B cell (primary cell): ENCODE measurements at places on chromosomes 16 and 17. TPM values are rescaled to one million over a fixed set of nuclear protein-coding genes. Genes with fewer than 3 reads are reported as not detected.

Gene ZNF594
- polyA plus RNA-seq: 4.9 and 5.9 TPM in 2 replicates

DNA sequence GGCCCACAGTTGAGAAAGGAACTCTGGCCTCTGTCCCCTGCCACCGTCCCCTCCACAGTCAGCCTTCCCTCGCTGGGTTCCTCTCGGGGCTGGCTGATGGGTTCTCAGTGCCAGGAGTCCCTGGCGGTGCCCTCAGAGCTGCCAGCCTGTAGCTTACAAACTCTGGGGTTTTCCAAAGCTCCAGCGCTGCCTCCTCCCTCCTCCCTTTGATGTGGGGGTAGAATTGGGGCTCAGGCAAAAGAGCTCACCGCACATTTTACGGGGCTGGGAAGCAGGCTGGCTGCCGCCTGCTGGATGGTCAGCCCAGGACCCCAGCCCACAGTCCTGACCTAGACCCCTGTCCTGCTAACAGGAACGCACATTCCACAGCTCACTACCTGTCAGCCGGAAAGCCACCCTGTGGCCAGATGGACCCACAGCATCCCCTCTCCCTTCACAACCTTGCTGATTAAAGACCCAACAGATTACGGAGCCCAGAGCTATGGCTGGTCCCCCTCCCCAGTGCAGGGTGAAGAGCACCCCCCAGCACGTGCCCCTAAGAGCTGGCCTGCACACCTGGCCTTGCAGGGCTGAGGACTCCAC lies 6.0 kb downstream of the VASN start:
- H3K27me3 ChIP-seq: no peaks in the 10 kb centered on the region
- no peak for DNase-seq
- no peak overlapping the region for H3K27ac ChIP-seq

Gene KRTAP9-8
- polyA plus RNA-seq: not detected in 2 replicates

Gene HLF
- 0.07 and 0.10 TPM in 2 replicates for polyA plus RNA-seq

Gene MEAK7
- 1.8 and 3.9 TPM in 2 replicates for polyA plus RNA-seq

DNA sequence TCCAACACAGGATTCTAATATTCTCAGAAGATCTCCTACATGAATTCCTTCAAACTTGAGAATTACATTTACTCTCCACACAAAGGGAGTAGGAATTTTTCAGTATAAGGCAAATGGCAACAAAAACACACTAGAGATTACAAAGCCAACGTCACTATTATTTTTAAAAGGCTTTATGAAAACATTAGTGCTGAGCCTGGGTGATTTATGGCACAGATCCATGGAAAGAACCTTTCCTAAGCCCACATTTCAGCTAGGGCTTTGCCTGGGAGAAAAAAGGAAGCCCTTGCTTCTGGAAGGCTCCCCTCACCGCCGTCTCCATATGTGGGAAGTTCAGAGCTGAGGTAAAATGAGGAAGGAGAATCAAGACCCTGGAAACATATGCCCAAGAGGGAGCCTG lies 499.4 kb upstream of the HSBP1 start:
- no peak for DNase-seq
- H3K4me1 ChIP-seq: no peaks in the 10 kb centered on the region
- no peak overlapping the region for H3K4me3 ChIP-seq
- H3K27ac ChIP-seq: no peak overlapping the region
- peaks cover 3% of the 10 kb centered on the region for H3K27me3 ChIP-seq
- no peaks in the 10 kb centered on the region for H3K36me3 ChIP-seq

Gene ITGB4
- 0.12 and 0.27 TPM in 2 replicates for polyA plus RNA-seq

Gene CACNA1G
- not detected in 2 replicates for polyA plus RNA-seq

Gene EFCAB5
- 0.54 and 1.2 TPM in 2 replicates for polyA plus RNA-seq

GRCh38 chr17:76678330-76678729 lies 32.4 kb downstream of the MXRA7 start:
- H3K27ac ChIP-seq: no peak overlapping the region
- H3K4me1 ChIP-seq: no peaks in the 10 kb centered on the region
- H3K27me3 ChIP-seq: no peaks in the 10 kb centered on the region
- no peak overlapping the region for H3K4me3 ChIP-seq
- no peaks in the 10 kb centered on the region for H3K36me3 ChIP-seq
- DNase-seq: no peak

Gene FZD2
- polyA plus RNA-seq: 1.1 and 1.6 TPM in 2 replicates
